Vagina (tissue), 2 donors: ENCODE measurements at places on chromosomes 1 and 21. TPM values are rescaled to one million over a fixed set of nuclear protein-coding genes. Genes with fewer than 3 reads are reported as not detected.

- DNase-seq: no peak
These were observed 145.6 kb downstream of the FMN2 start for GRCh38 chr1:240237305-240237721.

GRCh38 chr1:3393024-3393986, 61.2 kb upstream of the ARHGEF16 start:
- no peak for DNase-seq

GRCh38 chr1:39936724-39937491, 18.0 kb upstream of the MFSD2A start:
- DNase-seq: no peak

- no peak for DNase-seq
These were observed 9.7 kb upstream of the LRRC53 start for GRCh38 chr1:74522148-74522547.

DNA sequence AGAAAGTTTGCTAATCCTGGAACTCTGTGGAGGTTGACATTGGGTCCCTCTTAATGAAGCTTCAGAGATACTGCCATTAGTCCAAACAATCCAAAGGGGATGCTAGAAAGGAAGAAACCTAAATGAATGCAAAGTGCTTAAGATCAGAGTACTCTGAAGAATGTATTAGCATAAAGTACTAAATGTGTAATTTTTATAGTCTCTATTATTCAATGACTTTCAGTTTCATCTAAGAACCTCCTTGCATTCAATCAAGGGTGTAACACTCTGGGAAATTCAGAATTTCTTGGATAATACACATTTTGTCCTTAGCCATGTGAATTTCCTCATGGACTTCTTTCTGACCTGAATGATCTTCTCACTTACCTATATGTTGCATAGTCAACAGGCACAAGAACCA, 1078.5 kb upstream of the ADGRL4 start:
- DNase-seq: no peak

DNA sequence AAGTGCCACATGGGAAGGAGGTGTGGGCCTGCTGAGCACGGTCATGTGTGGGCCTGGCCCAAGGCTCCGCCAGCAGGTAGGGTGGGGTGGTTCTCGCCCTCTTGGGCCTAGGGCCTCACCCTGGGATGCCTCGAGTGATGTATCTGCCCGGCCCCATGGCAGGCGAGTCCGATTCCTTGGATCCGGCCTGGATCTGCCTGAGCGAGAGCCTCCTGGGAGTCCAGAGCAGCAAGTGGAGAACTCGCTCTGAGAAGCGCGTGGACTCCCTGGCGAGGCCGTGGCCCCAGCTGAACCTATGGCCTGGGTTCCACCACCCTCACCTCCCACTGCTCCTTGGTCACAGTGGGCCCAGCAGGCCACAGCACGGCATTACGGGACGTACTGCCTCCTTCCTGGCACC, 8.2 kb upstream of the TTC34 start:
- DNase-seq: no peak

- DNase-seq: no peak
These were observed 733.9 kb upstream of the CHRM3 start for GRCh38 chr1:238652346-238652968.

Gene LIN28A
- total RNA-seq: not detected

Gene GNAI3
- 4.9 TPM for total RNA-seq

Gene GPR37L1
- total RNA-seq: 0.25 TPM

Gene EFNA1
- total RNA-seq: 57.9 TPM

Gene HRNR
- total RNA-seq: not detected

Gene CLCC1
- 28.0 TPM for total RNA-seq

Gene PDE4DIP
- 32.4 TPM for total RNA-seq
